Esophagus squamous epithelium (tissue), 5 donors: ENCODE measurements at places on chromosomes 12 and 14.

DNA sequence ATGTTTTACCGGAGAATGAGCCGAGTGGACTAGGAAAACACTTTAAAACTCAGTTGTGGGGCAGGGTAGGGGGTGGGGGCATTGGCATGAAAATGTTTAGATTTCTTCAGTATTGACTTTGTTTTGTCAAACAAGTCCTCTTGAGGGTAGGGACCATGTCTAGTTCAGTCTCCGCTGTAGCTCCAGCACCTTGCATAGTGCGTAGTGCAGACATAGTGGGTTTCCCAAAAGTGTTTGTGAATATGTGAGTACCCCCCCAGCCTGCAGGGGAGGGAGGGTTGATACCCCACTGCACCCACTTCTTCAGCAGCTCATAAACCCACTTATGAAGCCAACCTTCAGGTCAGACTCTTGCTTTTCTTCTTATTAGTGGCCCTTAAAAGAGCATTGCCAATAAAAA, 71.4 kb downstream of the TTC9 start:
- DNase-seq, result no peak

DNA sequence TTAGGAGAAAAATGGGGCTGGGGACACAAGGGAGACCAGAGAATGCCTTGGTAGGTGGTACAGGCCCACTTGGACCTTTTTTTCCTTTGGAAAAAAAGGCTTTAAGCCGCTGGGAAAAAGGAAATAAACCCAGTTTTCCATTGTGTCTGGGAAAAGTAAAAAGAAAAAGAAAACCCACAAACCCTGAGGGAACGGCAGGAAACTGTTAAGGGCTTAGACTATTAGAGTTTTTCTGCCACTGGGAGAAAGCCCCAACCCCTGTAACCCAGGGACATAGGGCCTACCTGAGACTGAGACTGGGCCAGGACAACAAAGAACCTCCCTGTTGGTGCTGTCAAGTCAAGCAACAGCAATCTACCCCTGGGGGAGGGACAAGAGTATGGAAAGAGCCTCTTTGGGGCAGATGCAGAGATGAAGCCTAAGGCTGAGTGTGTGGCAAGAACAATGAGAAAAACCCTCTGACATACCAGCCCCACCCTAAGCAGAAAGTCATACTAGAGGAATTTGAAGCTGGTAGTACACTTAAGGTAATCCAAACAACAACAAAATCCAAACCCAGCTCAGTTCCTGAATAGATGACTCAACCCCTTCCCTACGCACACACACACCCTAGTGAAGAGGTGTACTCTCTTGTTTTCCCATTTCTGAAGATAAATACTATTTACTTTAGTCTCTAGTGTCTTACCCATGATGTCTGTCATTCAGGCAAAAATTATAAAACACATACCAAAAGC, 22.8 kb downstream of the ATF1 start:
- DNase-seq, result no peak

- DNase-seq, result no peak
Observed at GRCh38 chr12:30909349-30910037, 17.1 kb upstream of the TSPAN11 start.

DNA sequence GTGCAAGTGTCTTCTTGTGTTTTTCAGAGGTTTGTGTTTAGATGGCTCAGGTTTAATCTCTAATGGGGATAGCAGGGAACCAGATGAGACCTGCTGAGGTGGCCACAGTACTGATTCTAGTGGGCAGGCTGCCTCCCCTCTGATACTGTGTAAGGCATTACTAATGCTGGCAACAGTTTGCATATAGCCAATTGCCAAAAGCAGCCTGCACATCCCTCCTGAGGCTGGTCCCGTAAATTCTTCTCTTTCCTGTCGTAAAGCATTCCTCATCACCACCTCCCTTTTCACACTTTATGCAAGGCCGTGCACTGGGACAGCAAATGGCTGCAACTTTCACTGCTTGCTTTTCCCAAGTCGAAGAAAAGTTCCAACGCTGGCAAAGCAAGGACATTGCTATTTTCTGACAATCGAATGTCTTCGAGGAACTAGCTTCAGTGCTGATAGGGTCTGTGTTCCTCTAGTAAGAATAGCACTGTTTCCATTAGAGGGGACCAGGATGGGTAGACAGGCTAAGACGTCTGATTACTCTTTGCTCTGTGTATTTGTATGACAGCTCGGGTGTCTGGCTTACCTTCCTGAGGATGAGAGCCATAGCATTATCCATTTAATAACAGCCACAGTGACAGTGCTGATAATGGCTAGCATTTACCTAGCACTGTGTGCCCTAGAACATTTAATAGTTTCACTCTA, 178.2 kb upstream of the HIF1A start:
- no peak for DNase-seq

GRCh38 chr12:6225630-6226001, 25.4 kb downstream of the CD9 start:
- no peak for DNase-seq

DNA sequence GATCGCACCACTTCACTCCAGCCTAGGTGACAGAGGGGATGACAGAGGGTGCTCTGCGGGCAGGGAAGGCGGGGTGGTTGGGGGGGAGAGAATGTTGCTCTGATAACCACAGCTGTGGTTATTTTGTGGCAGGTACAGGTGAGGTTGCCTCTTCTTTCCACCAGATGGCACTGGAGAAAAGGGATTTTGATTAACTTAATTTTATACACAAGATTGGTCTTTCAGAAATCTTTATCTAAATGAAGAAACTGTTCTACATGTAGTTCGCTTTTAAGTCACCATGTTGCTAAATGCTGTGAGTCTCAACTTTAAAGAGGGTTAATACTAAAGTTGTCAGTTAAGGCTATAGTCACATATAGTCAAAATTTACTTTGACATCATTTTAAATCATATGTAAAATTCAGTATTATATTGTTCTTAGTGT, 25.7 kb downstream of the FGF23 start:
- DNase-seq, result no peak

GRCh38 chr14:95516554-95517181, at the start of gene SYNE3:
Gene SYNE3 (minus strand): TSS chr14:95516650. CDS start chr14:95475821, 40,829 bp downstream.
- no peak for DNase-seq

DNA sequence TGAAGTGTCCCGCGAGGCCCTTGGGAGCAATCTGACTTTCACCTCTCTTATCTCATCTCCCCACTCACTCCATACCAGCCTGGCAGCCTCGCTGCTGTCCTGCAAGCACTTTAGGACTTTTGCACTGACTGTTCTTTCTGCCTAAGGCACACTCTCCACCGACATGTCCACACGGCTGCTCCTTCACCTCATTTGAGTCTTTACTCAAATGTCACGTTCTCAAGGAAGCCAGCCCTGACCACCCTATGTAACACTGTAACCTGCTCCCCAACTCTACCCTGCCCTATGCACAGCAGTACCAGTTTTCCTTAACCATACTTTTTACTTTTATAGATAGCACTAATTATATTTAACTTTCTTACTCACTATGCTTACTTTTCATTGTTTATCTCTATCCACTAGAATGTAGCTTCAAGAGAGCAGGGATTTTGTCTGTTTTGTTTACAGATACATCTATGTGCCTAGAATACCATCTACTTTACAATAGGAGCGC, 32.0 kb downstream of the PRKD1 start:
- no peak for DNase-seq

DNA sequence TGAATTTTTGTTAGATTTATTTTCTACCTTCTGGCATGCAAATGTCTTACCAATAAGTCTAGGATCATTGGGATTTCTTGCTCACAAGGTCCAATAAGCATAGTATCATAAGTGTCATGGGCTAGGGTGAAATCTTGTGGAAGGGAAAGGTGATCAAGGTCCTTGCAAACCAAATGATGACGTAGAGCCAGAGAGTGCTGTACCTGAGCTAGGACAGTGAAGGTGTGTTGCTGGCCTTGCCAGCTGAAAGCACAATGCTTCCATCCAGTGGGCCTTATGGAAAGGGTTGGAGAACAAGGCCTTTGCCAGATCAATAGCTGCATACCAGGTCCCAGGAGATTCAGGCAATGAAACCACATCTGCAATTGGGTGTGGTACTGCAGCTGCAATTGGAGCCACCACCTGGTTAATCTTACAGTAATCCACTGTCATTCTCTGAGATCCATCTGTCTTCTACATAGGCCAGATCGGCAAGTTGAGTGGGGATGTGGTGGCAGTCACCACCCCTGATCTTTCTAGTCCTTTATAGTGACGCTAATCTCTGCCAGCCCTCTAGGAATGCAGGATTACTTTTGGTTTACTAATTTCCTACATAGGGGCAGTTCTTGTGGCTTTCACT, 208.9 kb upstream of the MYL2 start:
- DNase-seq, result no peak
